ENCODE measurements at places on chromosomes 6 and 20.
A peak's percentile ranks its signal among the peaks of the same experiment; 100 is the strongest.

DNA sequence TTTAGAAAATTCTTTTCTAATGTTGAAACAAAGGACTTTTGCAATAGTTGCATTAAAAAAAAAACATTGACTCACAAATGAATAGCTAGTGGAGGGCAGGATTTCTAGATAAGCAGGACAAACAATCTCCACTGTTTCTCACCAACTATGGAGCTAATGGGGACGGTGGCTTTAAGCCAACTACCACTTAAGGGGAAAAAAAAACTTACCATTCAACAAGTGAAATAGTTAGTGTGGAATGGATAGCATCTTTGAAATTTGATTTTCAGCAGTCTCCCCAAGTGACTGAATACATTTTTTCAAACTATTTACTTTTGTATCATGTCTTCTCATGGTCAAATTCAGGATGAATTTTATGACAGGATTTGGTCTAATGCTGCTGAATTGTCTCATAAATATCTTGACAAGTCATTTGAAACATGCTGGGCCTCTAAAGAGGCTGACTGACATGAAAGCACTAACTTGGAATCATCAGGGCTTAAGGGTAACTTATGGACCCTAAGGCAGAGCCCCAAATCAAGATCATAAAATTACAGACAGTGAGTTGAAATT is 100.5 kb downstream of the EYA4 start:
- peak; percentile 65 for DNase-seq

DNA sequence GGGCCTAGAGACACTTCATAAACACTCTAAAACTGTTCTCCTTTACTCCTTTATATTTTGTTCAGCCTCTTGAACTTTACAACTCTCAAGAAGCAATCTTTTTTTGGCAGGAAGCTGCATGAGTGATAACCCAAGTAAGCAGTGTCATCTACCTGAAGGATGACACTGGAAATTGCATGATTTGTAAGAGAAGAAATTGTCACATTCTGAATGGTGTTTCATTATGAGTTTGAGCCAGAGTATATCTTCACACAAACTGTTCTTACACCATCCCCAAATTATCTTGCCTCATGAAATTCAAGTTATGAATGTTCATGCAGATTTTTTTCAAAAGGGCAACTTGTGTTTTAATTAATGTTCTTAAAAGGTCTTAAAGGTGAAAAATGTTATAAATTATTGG is 799.3 kb downstream of the TBC1D32 start:
- DNase-seq: no peak

DNA sequence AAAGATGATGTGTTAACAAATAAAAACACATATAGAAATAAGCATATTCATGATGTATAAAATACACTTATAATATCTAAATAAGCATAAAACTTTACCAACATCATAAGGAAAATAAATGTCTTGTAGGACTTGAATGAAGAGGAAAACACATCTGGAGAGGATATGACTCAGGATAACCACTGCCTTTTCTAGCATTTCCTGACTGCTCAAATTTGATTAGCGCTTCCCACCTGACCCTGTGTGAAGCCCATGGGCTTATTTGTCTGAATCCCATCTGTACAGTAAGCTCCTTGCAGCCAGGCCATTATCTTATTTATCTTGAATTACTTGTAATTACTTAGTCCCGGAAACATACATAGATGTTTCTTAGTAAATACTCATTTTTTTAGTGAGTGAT is 608.6 kb downstream of the COL12A1 start:
- no peak for DNase-seq

- DNase-seq: no peak
Observed at GRCh38 chr6:161342039-161342438, 68.2 kb upstream of the AGPAT4 start.

DNA sequence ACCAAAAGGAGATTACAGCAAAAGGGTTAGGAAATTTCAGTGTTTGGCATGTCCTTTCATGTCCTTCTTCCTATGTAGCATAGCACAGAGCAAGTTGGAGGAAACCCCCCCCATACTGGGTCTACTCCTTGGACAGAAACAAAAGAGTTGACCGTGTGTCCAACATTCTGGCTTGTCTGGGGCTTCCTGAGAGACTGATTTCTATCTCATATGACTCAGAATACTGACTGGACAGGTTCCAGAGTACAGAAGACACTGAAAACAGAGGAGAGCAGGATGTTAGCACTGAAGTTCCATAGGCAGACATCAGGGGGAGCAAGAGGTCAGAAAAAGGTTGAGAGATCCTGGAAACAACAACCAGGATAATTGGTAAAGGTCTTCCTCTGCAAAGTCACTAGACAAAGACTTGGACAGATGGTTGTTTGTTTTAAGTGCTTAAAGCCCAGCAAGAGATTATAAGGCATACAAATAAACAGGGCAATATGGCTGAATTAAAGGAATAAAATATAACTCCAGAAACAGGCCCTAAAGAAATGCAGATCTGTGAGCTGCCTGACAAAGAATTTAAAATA is 48.4 kb downstream of the USP49 start:
- DNase-seq: peak; percentile 91

DNA sequence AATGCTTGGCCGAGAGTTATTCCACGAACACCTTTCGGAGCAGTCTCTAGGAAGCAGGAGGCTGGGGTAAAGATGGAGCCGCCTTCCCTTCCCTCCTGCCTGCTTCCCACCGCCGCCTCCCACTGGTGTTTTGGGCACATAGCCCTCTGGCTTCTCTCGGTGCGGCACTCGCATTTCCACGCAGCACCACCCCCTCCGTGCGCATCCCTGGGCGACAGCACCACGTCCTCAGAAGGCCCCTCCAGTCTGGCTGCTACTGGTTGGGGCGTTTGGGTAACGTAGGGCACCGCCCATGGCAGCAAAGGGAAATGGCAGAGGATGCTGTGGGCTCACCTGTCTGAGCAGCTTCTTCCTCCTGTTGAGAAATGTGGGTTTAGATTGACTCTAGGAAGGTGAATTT is 2.4 kb downstream of the COL20A1 start:
- DNase-seq: no peak

DNA sequence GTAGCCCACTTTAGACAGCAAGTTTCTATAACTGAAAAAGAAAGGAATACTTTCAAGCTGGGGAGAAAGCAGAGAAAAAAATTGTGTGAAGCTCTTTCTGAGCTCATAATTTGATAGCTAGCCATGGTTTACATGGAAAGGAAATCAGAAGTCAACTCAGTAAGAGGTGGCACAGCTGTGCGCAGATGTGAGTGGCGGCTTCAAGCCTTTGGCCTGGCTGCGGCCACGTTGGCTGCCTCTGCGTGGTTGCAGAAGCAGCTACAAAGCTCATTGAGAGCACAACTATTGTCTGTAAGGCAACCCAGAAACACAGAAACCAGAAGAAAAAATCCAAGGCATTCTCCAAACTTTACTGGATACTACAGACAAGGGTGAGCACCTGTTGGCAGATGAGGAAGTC is 136.9 kb downstream of the SASH1 start:
- DNase-seq: no peak

- no peak for DNase-seq
Observed at GRCh38 chr6:7142918-7143475, 35.2 kb downstream of the RREB1 start.

DNA sequence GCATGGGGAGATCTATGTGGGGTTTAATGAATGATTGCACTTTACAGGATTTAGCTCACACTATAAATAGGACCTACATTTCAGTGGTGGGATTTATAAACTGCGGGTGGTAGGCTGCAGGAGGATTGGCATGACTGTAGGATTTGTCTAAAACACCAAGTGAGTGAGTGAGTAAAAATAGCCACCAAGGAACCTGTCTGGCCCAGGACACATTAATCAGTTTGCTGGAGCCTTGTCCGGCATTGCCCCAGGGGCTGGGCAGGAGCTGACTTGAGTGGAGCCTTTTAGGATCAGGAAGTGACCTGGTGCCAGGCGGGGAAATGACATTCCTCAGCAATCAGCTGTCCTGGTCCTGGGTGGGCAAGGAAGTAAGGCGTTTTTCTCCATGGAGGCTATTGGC is 278.7 kb upstream of the PRND start:
- DNase-seq: no peak

DNA sequence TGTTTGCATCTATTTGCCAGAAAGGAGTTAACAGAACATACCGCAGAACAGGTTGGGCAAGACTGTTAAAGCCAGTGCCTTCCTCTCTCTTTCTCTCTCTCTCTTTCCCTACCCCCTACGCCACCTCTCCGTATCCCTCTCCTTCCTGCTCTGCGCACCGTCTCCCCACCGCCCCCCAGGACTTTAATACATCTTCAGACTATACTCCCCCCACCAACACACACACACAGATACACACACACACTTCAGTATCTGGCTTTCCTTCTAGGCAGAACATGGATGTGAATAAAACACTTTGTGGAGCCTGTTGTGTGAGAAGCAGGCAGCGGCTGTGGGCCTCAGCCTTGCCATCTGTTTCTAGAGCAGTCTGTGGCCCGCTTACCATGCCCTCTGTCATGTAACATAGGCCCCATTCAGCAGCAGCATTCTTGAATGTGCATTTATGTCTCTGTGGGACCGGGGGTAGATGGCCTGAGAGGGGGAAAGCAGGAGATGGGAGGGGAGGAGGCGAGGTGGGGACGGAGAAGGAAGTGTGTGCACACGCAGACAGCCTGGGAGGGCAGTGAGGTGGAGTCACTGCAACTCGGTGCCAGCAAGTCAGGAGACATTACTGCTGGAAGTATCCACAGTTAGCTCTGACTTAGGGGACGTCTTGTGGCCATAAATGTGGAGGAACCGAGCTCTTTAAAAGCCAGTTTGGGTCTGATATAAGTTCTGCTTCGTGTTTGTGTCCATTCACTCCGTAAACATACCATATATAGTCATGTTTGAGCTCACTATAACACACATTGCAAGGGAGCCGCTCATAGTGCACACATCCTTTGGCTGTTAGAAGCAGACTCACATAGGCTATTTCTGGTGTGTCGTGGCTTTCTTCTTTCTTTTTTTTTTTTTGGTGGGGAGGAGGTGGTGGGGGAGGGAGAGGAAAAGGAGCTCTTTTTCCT is 38.4 kb downstream of the RREB1 start:
- DNase-seq: peak; percentile 56

DNA sequence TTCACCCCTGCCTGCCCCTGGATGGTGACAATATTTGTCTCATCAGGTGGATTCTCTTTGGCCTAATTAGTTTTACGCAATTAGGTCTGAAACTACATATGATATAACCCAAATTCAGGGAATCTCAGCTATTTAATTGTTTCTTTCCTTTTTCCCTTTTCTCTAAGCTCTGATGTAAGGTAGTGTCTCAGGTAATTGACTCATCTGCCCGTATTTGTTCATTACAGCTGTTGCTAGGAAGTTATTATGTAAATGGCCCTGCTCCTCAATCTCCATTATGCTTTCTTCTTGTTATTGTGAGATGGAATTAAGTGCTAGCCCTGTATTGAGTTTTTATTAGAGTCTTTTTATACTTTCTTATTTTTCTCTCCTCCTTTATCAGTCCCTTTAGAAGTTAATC is 378.2 kb upstream of the ARID1B start:
- no peak for DNase-seq

- peak; percentile 98 for DNase-seq
Observed at GRCh38 chr6:82045965-82046756, 201.4 kb downstream of the IBTK start.

GRCh38 chr20:10670501-10671220 is 3.1 kb downstream of the JAG1 start:
- peak; percentile 69 for DNase-seq

GRCh38 chr6:11224966-11225463 is 7.5 kb downstream of the NEDD9 start:
- DNase-seq: no peak

- no peak for DNase-seq
Observed at GRCh38 chr6:41963371-41963770, 21.8 kb upstream of the CCND3 start.

GRCh38 chr20:49045440-49046086 is 549 bp upstream of the CSE1L start:
- no peak for DNase-seq

DNA sequence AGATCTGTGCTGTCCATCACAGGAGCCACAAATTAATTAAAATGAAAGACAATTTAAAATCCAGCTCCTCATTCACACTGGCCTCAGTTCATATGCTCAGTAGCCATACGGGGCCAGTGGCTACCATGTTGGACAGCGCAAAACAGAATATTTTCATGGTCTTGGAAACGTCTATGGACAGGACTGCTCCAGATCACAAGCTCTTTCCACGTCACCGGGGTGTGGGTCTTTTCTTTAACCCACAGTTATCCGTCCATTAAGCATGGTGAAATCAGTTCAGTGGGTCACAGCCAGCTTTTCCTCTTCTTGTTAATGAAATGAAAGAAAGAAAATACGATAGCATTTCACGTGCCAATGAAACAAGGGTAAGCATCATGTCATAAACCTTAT is 24.1 kb downstream of the GFOD1 start:
- no peak for DNase-seq

DNA sequence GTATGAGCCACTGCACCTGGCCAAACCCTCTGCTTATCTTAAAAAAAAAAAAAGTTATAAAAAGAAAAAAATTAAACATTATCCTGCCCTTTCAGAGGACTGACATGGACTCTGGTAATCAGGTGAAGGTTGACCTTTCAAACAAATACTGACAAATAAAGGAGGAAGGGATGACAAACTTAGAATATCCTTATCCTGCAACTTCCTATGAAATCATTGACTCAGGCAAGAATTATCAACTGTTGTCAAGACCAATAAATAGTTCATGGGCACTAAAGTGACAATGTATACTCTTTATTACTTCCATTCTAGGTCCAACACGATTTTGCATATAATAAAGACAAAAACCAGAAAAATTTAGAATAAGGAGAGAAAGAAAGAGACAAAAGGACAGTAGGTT is 117.9 kb downstream of the KIF16B start:
- DNase-seq: no peak

DNA sequence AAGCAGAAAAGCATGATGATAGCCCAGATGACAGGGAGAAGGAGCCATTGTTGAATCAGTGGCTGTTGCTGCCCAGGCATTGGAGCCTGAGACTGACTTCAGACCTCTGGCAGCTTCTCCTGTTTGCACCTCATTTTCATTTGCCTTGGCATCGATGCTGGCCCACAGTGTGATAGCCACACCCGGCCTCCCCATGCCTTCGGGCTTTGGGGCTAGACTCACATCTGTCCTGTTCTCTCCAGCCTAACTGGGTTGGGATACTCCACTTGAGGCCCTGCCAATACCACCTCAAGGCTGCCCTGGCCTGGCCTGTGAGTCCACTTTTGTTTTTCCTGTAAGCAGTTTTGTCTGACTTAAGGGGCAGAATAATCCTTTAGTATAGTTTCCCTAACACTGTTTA is 140.4 kb downstream of the UST start:
- peak; percentile 5 for DNase-seq

Measured in renal cortical epithelial cell (primary cell).